ENCODE measurements at places on chromosomes 2 and 18. TPM values are rescaled to one million over a fixed set of nuclear protein-coding genes. Genes with fewer than 3 reads are reported as not detected.

The GEN1 gene
- 0.51 TPM for polyA plus RNA-seq

The ASPRV1 gene
- polyA plus RNA-seq: 1.0 TPM

The KLHL41 gene
- 2,979 TPM for polyA plus RNA-seq

The SRD5A2 gene
- polyA plus RNA-seq: 0.01 TPM

The HOXD1 gene
- 0.79 TPM for polyA plus RNA-seq

The RBM43 gene
- 0.52 TPM for polyA plus RNA-seq

The CRACDL gene
- 1.9 TPM for polyA plus RNA-seq

The ROCK2 gene
- 25.8 TPM for polyA plus RNA-seq

The PROKR1 gene
- polyA plus RNA-seq: 0.03 TPM

The TTC32 gene
- 4.4 TPM for polyA plus RNA-seq

The IL18RAP gene
- 0.10 TPM for polyA plus RNA-seq

The EPB41L3 gene
- polyA plus RNA-seq: 1.4 TPM

The XDH gene
- polyA plus RNA-seq: 0.05 TPM

The MXD1 gene
- 3.9 TPM for polyA plus RNA-seq

GRCh38 chr2:36562240-36562639, 35.7 kb downstream of the FEZ2 start:
- no peak for DNase-seq

DNA sequence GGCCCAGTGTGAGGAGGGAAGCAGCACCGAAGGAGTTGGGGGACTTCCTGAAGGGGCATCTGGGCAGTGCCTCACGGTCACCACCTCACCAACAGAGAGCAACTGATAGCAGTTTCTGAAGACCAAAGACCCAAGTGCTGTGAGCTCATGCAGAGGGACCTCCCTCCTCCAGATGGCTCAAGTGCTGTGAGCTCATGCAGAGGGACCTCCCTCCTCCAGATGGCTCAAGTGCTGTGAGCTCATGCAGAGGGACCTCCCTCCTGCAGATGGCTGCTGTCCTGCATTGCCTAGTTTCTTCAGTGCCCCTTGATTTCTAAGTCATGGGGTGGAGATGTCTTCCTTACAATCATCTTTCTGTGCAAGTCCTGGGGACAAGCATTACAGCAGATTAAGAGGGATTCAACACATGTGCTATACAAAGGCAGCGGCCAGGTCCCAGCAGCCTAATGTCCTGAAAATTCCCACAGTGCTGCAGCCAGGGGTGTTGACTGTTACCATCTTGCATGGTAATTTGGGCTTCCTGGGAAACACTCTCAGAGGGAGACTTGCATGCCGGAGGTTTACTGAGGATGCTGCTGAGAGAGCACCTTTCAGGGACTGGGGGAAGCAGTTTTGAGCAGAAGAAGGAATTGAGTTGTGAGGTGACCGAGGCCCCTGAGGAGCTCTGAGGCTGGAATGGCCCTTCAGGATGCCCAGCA, 409.3 kb downstream of the GALR1 start:
- DNase-seq: no peak

- no peak for DNase-seq
Measured at GRCh38 chr2:239193925-239194677, 206.7 kb downstream of the HDAC4 start.

DNA sequence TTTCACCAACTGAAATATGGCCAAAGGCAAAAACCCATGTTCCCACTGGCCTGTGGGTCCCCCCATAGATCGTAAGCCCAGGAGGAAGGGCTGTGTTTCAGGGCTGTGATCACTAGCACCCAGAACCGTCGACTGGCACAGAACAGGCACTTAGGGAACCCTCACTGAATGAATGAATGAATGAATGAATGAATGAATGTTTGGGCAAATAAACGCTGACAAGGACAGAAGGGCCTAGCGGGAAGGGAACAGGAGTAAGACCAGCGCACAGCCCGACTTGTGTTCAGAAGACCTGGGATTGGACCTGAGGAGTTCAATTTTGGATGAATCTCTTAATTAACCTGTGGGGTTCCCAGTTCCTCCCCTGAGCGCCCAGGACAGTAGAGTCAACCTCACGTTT, 76.2 kb downstream of the TPO start:
- no peak for DNase-seq

DNA sequence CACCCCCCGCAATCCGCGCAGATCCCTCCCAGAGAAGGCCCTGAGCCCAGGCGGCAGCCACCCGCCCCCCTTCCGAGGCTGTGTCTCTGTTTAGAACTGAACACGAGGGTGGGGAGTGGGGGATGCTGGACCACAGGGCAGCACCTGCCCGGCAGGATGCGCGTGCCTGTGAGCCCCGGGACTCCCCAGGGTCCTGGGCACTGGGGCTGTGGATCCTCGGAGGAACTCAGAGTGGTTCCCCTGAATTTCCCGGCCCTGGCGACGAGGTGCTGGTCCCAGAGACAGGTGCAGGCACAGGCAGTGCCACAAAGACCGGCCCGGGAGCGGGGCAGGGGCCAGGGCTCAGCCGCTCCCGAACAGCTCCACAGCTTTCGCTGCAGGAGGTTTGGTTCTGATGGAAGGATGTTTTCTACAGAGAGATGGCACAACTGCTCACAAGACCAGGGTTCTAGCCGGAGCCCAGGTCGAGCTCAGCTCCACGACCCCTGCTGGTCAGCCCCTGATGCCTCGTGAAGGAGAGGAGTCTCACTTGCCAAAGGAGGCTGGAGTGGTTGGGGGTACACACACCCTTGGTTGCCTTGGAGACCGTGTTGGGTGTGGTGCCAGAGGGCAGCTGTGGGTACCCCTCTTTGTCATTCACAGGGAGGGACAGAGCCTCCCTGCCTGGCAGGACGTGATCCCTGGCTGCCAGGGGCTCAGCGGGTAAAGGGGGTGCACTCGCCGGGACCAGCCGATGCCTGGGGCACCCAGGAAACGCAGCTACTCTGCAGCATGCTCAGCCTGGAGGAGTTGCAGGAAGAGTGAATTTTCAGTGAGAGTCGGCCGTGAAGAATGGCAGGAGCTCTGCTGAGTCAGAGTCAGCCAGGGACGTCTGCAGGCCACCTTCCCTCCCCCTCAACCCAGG, 4.4 kb upstream of the NEU4 start:
- peak; percentile 56 for DNase-seq

DNA sequence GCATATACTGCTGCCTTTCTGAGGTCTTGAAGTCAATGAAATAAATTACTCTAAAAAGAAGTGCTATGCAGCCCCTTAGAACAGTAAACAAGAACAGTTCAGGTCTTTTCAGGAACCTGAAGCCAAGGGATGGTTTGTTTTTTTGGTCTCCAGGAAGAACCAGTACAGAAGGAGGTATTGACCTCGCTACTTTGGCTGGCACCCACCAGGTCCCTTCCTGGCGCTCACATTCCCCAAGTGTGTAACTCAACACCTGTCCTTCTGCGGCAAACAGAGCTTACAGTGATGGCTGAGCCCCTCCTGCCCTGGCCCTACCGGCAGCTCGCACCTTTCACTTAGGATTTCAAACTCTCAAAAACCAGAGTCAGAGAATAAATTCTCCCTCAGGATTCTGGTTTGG, 51.9 kb downstream of the SETBP1 start:
- no peak for DNase-seq

DNA sequence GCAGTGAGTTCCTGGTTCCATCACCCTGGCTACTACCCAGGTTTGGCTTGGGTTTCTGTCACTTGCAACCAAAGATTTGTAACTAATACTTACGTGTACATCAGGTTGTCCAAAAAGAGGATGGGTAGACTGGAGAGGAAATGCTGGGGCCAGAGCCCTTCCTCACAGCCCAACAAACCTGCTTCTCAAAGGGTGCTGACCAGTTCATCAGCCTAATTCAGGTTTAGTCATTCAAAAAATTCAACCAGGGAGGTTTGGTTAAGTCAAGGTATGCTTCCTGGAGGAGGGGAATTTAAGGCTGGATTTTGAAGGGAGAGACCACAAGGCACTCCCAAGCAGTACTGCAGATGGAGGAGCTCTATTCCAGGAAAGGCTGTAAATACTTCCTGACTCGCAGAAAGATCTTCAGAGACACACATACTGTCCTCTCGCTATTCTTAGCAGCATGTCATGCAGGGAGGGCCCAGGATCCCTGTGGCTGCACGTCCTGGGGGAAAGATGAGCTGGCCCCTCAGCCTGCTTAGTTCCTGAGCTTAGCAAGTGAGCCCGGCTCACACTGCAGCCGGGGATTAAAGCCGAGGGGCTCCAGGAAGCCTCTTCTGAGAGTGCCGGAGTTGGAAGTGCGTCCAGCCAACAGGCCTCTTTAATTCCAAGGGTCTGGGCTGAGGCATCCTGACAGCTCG, 40.0 kb upstream of the BIN1 start:
- peak; percentile 66 for DNase-seq

- no peak for DNase-seq
Measured at GRCh38 chr2:20507166-20507692, 60.4 kb downstream of the RHOB start.

GRCh38 chr2:222708274-222708710, 36.8 kb downstream of the MOGAT1 start:
- DNase-seq: peak; percentile 87

GRCh38 chr2:42978175-42978886, 185.9 kb upstream of the HAAO start:
- no peak for DNase-seq

- no peak for DNase-seq
Measured at GRCh38 chr2:107584577-107584976, 242.1 kb upstream of the RGPD4 start.

DNA sequence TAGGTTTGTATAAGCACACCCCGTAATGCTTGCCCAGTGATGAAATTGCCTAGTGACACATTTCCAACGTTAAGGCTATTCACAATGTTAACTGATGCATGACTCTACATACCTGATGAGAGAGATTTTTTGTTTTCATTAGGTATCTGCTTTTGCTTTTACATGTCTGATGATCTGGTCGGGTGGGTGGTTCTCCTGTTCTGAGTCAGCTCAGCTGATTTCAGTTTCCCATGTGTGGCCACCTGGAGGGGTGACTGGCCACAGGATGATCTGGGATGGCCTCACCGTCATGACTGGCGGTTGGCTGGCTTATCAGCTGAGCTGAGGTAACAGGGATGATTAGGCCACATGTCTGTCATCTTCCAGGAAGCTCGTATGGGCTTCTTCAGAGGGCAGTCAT, 33.8 kb upstream of the ACYP2 start:
- DNase-seq: no peak

GRCh38 chr2:187051350-187051749, 202.4 kb upstream of the ZSWIM2 start:
- DNase-seq: no peak

DNA sequence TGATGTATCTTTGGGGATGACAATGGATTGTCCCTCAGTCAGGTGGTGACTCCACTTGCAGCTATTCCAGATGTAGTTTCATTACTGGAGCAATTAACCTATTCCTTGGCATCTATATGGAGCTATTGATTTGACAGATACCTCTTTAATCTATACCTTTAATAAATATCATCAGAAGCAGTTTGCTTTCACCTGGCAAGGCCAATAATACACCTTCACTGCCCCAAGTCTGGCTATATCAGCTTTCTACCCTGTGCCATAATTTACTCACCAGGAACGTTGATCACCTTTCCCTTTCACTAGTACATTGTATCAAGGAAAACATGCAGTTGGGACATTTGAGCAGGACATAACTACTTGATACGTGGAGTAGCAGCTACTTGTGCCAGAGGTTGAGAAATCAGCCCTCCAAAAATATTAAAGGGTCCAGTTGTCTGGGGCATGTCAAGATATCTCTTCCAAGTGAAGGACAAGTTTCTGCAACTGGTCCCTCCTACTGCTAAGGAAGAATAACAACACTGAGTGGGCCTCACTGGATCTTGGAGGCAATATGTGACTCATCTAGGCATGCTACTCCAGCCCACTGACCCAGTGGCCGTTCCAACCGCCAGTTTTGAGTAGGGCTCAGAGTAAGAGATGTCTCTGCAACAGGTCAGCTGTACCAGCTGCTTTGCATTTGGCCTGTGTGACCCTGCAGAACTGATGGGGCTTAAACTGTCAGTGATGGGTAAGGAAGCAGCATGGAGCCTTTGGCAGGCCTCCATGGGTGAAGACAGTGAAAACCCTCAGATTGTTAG, 67.0 kb downstream of the PSMG2 start:
- no peak for DNase-seq

- DNase-seq: no peak
Measured at GRCh38 chr2:138209009-138209408, 244.7 kb downstream of the HNMT start.

DNA sequence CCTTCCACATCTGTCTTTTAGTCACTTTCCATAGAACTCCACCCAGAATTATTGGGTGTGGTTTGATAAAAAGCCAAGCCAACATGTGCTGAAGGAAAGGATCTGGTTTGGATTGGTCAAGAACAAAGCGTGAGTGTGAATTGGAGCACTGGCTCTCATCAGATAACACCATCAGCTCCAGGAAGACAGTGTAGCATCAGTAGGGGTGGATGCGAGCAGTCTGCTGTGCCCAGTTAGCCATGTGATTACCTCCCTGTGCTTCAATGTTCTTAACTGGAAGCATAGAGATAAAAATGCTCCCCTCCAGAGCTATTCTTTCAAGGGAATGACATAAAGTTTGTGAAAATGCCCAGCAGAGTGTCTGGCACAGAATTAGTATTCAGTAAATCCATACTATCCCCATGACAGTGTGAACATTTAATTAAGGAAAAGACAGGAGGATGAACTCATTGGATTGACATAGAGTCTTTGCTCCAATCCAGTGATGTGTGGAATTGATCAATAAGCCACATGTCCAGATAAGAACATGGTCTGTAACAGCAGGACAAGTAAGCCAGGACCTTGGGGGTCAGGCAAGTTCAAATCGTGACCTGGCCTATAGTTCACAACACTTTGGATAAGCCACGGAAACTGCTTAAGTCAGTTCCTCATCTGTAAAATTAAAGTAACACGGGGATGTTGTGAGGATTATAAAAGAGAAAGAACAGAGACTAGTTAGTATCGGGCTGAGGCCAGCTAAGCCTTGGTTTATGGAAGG, 68.0 kb downstream of the FAM124B start:
- DNase-seq: no peak

GRCh38 chr2:71505086-71505769, 51.9 kb downstream of the DYSF start:
- DNase-seq: peak; percentile 40

GRCh38 chr2:64595397-64596176, 58.1 kb downstream of the SERTAD2 start:
- DNase-seq: no peak

- no peak for DNase-seq
Measured at GRCh38 chr2:215946586-215946985, 66.8 kb downstream of the MREG start.

- no peak for DNase-seq
Measured at GRCh38 chr2:216017365-216017764, 4.0 kb upstream of the MREG start.

GRCh38 chr18:58447402-58448095, 181.3 kb downstream of the ALPK2 start:
- no peak for DNase-seq

- no peak for DNase-seq
Measured at GRCh38 chr2:204849892-204850291, 304.6 kb downstream of the PARD3B start.

DNA sequence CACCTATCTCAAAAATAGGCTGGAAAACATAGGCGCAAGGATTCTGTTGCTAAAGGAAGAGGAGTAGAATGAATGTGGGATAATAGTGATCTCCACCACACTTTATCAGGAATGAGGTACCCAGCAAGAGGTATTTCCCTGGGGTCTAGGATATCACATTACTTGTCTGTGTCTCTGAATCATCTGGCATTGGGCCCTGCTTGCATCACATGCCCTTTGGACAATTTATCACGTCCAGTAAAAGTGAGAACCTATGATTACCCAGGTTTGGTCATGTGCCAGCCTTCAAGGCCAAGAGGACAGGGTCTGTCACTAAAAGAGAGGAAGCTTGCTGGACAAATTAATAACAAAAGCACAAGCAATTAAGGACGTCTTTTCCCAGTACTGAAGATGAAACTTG, 11.4 kb upstream of the TRAPPC8 start:
- DNase-seq: peak; percentile 27

- no peak for DNase-seq
Measured at GRCh38 chr2:221981912-221982470, 316.8 kb downstream of the PAX3 start.
